Lower lobe of right lung (tissue), 2 donors: ENCODE measurements at places on chromosomes 3 and 15. TPM values are rescaled to one million over a fixed set of nuclear protein-coding genes. Genes with fewer than 3 reads are reported as not detected.

SPRED1 gene
- total RNA-seq = 57.7 TPM

- DNase-seq = no peak
These were observed 306.8 kb upstream of the STT3B start for GRCh38 chr3:31225923-31226322.

- no peak for DNase-seq
These were observed 32.8 kb downstream of the ARRDC4 start for GRCh38 chr15:97993310-97993738.

DNA sequence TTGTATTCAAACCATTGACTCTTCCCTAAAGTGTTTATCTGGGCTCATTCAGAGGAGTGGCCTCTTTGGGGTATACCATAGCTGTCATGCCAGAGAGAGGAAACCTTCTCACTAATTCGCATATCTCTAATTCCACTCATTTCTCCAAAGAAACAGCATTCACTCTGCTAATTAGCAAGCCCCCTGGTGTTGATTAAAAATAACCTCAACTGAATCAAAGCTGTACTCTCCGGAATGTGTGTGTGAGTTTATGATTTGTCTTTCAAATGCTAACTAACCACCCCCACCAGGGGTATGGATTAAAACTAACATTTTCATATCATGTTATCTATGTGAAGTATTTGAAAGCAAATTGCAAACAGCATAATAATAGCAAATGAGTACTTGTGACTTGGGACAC lies 45.5 kb downstream of the PAQR5 start:
- no peak for DNase-seq
